Stimulated activated CD4-positive, alpha-beta T cell treated with anti-CD3 and anti-CD28 coated beads, Interleukin-4, amount 100 ng/mL, for 4 hours (primary cell): ENCODE measurements at places on chromosomes 2 and 18.

- no peak for DNase-seq
These were observed 236.0 kb upstream of the HDAC4 start for GRCh38 chr2:239636808-239637207.

- no peak for DNase-seq
These were observed 43.0 kb downstream of the KIF3C start for GRCh38 chr2:25939257-25939668.

DNA sequence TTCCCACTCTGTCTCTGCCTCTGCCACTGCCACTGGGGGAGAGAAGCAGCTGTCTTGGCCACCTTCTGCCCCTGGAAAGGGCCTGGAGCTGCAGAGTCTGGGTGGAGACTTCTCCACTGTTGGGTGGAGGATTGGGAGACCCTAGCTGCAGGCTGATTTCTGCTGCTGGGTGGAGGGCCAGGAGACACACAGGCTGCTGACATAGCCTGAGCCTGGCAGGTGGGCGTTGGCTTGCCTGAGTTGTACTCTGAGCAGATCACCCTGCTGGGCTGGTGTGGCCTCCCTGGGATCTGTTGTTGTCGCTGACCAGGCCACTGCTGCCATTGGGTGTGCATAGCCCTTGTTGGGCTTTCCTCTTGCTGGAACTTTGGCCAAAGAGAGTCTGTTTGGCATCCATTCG lies 64.3 kb downstream of the ARHGEF4 start:
- no peak for DNase-seq

DNA sequence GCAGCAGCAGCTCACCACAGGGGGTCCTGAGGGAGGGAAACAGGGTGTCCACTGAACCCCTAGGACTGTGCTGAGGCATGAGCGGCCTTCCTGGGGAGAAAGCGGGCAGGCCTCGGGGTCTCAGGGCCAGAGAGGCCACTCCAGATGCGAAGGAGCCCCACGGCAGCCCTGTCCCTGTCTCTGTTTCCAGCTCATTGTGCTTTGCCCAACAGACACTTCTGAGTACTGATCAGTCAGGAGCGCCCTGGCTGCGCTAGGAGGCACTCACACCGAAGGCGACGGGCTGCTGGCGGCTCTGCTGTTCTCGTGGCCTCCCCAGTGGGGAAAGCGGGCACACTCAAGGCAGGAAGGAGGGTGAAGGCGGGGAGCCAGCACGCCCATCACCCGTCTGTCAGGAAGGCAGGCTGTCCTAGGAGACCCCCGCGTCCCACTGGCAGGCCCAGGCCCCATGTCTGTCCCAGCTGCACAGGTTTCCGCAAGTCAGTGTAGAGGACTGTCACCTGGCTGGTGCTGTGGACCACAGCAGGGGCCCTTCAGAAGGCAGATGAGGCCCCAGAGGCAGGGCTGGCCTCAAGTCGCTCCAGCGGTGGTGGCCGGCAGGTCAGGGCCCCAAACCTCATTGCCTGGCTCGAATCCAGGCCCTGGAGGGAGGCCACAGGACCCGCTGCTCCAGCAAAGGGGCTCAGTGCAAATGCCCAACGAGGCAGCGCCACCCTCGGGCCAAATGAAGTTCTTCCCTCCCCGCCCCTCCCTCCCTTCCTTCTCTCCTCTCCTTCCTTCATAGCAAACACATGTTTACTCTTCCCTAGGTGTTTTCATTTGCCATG lies 6.8 kb downstream of the ESPNL start:
- DNase-seq, result no peak

GRCh38 chr2:130152816-130153595 lies 8.1 kb upstream of the CCDC74B start:
- DNase-seq, result no peak

GRCh38 chr2:105645031-105645937 lies 99.4 kb upstream of the NCK2 start:
- DNase-seq, result no peak

DNA sequence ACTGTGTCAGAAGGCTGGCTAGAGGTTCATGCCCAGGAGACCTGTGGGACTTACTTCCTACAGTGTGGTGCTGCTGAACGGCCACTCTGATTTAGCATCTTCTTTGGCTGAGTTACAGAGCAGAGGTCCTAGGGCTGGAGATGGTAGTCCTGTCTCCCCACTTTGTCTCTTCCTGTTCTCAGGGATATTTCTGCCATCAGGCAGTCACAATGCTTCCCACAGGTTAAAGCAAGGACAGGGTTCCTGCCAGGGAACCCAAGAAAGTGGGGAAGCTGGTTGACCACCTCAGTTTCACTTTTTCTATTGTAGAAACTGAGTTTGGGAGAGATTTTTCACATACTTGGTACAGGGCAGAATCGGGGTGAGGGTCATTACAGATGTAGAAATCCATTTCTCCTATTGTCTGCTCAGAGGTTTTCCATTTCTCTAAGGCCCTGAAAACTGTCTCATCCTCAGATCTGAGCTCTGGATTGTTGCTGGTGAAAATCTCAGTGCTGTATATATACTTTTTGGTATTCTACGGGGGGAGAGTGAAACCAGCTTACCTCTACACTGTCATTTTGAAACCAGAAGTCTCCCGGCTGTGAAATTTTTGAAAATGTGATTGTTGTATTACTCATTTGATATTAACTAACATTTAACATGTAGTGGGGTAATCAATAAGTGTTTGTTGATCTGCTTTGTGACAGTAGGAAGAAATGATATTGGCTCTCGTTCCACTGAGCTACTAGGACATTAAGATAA lies 37.0 kb upstream of the MEP1B start:
- no peak for DNase-seq

DNA sequence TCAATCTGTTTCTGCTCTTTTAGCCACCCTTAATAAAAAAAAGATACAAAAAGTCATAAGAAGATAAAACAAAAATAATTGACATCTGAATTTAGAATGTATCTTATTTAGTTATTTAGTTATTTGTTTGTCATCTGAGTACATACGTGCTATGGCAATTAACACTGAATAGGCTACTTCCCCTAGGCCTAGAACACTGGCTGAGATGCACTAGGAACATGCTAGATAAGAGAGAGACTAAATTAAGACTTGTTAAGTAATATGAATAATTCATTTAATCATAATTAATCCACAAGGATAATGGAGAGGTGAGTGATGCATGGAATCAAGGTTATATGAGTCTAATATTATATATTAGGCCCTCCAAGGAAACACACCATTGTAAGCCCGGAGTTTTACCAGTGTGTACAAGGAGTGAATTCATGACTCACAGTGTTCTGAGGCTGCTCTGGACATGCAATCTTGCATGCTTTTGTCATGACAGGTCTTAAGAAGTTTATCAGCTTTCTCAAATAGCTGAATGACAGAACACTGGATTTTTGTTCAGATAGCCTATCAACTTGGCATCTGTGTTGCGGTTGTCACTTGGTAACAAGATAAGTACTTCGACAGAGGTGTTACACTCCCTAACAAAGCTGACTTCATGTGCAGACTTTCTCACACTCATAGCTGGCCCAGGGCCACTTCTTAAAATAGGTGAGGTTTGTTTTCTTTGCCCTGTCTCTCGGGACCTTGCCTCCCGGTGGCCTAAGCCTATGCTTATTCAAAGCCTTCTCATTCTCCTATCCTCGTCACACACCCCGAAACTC lies 5.0 kb upstream of the SERPINB2 start:
- DNase-seq, result no peak

- DNase-seq, result no peak
These were observed 66.6 kb downstream of the ADNP2 start for GRCh38 chr18:80175451-80176204.

- no peak for DNase-seq
These were observed 23.4 kb upstream of the TMEM87B start for GRCh38 chr2:112031473-112032223.

DNA sequence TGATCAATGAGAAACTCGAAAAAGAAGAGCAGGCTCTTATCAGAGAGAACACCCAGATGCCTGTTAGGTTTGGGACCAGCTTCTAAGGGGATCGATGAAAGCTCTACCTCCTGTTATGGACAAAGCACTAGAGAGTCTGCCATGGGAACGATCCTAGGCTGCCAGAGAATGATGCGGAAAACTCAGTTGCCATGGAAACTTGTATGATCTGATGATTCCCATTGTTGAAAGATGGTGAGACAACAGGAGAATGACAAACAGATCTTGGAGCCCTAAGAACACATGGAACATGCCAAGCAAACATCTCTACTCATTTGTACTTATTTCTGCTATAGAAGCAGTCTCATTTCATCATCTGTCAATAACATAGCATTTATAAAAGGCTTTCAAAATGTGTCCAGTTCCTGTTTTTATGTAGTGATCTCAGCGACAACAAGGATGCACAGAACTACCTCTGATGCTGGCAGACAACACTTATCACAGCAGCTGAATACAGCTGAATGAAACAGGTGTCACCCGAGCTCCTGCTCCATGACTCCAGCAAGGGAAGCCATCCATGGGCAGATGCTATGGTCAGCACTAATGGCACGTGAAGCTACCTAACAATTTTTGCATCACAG lies 59.6 kb downstream of the NCKAP5 start:
- DNase-seq, result no peak

GRCh38 chr2:24026233-24026632 lies 16.3 kb downstream of the MFSD2B start:
- no peak for DNase-seq

- DNase-seq, result no peak
These were observed 220.2 kb downstream of the HDAC4 start for GRCh38 chr2:239180526-239181073.
